Vagina (tissue), 2 donors: ENCODE measurements at places on chromosomes 13 and 19.

- no peak for DNase-seq
Measured at GRCh38 chr19:45881082-45881908, 4.6 kb downstream of the IRF2BP1 start.

- DNase-seq = no peak
Measured at GRCh38 chr19:42279155-42279901, 10.3 kb downstream of the CIC start.

DNA sequence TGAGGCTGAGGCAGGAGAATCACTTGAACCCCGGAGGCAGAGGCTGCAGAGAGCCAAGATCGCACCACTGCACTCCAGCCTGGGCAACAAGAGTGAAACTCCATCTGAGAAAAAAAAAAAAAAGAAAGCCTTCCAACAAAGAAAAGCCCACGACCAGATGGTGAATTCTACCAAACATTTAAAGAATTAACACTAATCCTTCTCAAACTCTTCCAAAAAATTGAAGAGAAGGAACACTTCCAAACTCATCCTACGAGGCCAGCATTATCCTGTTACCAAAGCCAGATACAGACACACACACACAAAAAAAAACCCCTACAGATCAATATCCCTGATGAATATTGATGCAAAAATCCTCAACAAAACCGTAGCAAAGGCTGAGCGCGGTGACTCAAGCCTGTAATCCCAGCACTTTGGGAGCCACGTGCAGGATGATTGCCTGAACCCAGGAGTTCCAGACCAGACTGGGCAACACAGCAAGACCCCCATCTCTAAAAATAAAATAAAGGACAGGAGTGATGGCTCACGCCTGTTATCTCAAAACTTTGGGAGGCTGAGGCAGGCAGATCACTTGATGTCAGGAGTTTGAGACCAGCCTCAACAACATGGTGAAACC, 6.2 kb upstream of the EVI5L start:
- DNase-seq = no peak

DNA sequence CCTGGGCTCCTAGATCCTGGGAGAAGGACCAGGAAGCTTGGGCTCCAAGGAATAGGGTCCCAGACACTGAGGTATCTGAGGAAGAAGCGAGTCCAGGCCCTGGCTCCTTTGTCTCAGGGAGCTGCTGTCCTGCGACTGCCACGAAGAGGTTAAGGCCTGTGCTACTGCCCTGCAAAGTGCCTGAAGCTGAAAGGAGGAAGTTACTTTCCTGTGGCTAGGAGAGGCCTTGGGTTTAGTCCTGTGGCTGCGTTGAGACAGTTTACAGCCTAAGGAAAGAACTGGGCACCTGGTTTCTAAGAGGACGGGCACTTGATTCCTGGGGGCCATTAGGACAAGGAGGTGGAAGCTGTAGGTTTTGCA, 2.8 kb downstream of the MYADM start:
- DNase-seq = no peak

- DNase-seq = no peak
Measured at GRCh38 chr19:35130761-35131720, 3.8 kb downstream of the LGI4 start.

- DNase-seq = no peak
Measured at GRCh38 chr19:47682939-47683338, 30.3 kb upstream of the EHD2 start.

DNA sequence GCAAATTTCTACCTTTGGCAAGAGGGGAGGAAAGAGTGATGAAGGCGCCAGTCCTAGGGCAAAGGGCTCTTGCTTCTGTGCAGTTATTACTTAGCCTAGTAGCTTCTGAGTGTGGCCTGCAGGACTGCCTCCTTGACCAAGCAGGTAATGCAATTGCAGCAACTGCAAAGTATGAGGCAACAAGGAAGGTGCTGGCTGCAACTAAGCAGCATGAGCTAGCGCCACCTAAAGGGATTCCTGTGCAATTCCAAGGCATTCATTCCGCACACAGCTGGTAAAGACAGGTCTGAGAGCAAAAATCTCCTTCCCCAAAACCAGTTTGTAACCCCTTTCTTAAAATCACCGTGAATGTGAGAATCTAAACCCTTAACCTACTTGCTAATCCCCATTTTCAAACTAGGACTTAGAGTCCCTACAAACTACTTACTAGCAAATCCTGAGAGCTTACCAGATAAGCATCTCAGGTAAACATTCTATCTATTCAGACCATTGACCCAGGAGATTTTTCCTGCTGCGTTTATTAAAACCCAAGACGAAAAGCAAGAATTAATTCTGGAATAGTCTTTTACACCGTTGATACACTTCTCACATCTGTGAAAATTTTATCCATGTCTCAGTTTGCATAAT, 62.9 kb downstream of the DCT start:
- DNase-seq = no peak

- no peak for DNase-seq
Measured at GRCh38 chr19:30227012-30227621, 145.1 kb upstream of the ZNF536 start.

GRCh38 chr13:114128624-114129522, 3.5 kb downstream of the RASA3 start:
- no peak for DNase-seq

DNA sequence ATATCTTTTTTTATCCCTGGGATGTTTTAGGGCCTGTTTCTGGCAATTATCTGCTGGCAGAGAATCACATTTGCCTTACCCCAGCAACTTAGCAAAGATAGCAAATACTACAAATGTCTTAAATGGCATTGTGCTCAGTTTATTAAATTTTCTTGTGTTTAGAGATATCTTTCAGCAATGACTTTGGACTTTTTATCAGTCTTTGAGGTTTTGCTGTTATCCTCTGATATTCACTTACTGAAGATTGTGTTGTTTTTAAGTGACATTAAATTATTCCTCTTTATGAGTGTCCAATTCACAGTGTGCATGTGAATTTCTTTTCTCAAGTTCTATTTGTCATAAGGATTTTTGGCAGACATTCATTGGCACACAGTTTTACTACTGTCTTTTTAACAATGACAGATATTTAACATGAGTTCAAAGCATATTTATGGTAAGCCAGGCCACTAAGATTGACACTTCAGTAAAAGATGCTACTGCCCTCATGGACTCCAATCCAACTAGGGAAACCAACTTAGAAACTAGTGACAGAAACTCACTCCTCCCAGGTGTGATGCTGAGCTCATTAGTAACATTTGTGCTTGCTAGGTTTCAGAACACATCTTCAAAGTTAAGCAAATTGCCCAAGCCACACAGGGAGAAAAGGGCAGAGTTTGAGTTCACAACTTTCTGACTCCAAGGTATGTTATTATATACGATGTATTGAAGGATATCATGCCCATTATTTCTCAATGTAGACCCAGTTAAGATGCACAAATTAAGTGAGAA, 481.9 kb downstream of the GPC6 start:
- DNase-seq = no peak

DNA sequence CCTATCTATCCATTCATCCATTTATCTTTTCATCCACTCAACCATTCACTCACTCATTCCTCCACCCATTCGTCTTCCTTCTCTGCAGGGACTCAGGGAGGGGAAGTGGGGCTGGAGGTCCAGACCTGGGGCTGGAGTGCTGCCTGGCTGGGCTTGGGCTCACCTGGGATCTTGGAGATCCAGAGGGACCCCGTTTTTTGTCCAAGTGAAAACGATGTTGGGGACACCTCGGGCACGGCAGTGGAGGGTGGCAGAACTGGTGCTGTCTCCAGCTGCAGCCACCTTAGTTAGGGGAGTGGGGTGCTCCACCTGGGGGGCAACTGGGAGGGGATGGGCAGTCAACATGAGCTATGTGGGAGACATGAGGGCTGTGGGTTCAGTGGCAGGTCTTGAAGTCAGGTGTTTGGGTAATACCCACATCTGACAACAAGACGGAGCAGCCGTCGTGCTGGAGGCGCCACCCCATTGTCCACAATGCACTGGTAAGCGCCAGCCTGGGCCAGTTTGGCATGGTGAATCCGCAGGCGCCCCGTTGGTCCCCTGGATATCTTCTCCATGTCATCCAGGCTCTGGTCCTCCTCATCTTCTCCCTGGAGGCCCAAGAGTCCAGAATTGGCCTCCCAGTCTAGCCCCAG, 10.2 kb downstream of the NPHS1 start:
- DNase-seq = no peak

DNA sequence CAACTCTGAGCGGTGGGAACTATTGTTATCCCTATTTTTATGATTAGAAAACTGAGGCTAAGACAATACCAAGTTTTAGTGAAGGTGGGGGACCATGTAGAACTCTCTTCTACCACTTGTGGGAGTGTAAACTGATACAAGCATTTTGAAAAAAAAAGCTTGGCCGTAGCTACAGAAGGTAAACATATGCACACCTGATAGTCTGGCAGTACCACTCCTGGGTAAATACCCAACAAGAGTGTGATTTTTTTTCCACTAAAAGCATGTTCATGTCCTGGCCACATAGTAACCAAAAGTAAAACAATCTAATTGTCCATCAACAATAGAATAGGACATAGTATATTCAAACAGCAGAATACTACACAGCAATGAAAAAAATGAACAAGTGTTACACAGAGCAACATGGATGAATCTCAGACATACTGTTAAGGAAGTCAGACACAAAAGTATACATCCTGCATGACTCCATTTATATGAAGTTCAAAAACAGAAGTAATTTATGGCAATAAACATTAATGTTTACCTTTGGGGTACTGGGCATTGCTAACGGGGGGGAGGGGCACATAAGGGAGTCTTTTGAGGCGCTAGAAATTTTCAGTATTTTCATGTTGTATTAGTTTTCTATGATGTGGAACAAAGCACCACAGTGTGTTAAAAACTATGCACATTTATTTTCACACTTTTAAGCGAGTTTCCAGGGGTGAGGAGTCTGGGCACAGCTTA, 6.4 kb upstream of the SPATA13 start:
- no peak for DNase-seq

GRCh38 chr13:46571189-46571908, 18.4 kb downstream of the LRCH1 start:
- DNase-seq = no peak

GRCh38 chr19:46845959-46846459, 4.6 kb downstream of the AP2S1 start:
- DNase-seq = no peak

DNA sequence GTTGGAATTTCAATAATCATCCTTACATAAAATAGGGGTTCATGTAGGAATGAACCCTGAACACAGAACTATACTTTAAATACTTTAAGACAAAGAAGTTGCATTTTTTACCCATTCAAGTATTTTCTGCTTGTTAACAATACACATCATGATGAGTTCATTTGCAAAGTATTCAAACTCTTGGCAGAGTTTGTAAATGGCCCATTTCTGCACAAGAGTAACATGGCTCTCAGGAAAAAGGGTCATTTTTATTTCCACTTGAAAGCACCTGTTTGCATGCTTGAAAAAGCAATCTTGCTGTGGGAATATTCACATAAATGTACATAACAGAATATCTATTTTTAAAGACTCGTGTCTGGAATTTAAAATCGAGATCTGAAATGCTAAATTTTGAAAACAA, 18.1 kb downstream of the ESD start:
- DNase-seq = no peak

GRCh38 chr13:74230984-74231501, 96.8 kb upstream of the KLF12 start:
- DNase-seq = no peak

DNA sequence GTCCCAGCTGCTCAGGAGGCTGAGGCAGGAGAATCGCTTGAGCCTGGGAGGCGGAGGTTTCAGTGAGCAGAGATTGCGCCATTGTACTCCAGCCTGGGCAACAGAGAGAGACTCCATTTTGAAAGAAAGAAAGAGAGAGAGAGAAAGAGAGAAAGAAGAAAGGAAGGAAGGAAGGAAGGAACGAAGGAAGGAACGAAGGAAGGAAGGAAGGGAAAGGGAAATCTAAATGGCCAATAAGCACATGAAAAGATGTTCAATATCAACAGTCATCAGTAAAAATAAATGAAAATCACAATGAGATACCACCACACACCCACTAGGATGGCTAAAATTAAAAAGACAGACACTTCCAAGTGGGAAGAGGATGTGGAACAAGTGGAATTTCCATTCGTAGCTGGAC, 19.7 kb downstream of the FXYD5 start:
- DNase-seq = no peak

- no peak for DNase-seq
Measured at GRCh38 chr19:6677883-6678689, 8.1 kb upstream of the TNFSF14 start.

- DNase-seq = no peak
Measured at GRCh38 chr19:2560369-2560768, 84.4 kb downstream of the GADD45B start.

DNA sequence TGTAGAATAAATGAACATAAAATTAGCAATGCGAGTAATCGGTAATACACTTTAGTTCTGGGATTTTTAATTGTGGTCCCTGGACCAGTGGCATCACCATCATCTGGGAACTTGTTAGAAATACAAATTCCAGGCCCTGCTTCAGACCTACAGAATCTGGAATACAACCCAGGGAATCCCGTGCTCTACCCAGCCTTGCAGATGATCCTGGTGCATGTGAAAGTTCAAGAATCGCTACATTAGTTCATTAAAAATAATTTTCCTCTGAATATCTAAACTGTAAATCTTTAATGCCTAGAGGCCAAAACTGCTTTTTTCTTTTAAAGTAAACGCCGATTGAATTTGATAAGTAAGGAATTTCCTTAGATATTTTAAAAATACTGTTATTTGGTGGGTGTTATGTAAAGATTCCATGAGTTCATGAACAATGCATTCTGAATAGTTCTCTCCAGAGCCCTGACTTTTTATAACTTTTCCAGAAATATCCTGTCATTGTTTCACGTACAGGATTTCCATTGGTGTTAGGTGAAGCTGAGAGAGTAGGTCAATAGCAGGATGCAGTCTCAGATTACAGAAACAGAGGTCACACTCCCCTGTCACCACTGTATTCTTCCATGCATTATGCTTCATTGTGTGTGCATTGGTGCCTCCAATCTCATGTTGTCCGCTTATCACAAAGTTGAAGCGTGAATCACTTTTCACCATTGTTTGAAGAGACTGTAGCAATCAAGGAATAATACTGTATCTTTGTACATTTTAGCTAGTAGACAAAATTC, 596.5 kb upstream of the KLF12 start:
- DNase-seq = no peak

- DNase-seq = no peak
Measured at GRCh38 chr13:44768239-44768638, 192.1 kb upstream of the TSC22D1 start.

DNA sequence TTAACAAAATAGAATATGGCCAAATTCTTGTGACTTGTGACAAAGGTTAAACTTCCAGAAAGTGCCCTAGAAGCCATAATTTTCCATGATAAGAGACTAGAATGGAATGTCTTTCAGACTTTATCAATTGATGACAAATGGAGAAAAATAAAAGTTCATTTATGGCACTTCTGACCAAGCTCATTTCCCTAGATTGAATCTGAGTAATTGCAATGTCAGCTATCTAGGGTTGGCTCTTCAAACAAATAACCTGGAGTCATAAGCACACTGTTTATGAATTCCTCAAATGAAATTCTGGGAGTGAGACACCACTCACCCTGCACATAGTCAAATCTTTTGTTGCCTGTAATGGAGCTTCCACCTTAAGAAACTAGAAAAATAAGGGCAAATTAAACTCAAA, 11.4 kb downstream of the ARHGEF7 start:
- no peak for DNase-seq

GRCh38 chr19:3387645-3388589, 21.5 kb downstream of the NFIC start:
- DNase-seq = no peak
